A549 treated with CORT108297 at 1 μM for 4 hours (cell line): ENCODE measurements at places on chromosomes 7 and 10. TPM values are rescaled to one million over a fixed set of nuclear protein-coding genes. Genes with fewer than 3 reads are reported as not detected.

PARD3 gene
- 57.0 to 88.0 TPM (median 71.0 TPM) in 5 replicates for total RNA-seq

ZC3HAV1 gene
- total RNA-seq = 27.7 to 33.5 TPM (median 30.7 TPM) in 5 replicates

SPDYE1 gene
- not detected in 5 replicates for total RNA-seq

EN2 gene
- total RNA-seq = 0.48 to 1.0 TPM (median 0.92 TPM) in 5 replicates

THSD7A gene
- 1.5 to 2.6 TPM (median 2.3 TPM) in 5 replicates for total RNA-seq

LRMDA gene
- total RNA-seq = 4.1 to 5.7 TPM (median 4.8 TPM) in 5 replicates

FANK1 gene
- total RNA-seq = 2.5 to 4.0 TPM (median 2.8 TPM) in 5 replicates

CEP55 gene
- 55.6 to 80.3 TPM (median 65.6 TPM) in 5 replicates for total RNA-seq
